Activated CD8-positive, alpha-beta memory T cell treated with anti-CD3 and anti-CD28 coated beads for 48 hours (primary cell): ENCODE measurements at places on chromosomes 2 and 18.

- DNase-seq = no peak
Observed at GRCh38 chr2:130987519-130988425, 105.5 kb downstream of the FAM168B start.

- DNase-seq = no peak
Observed at GRCh38 chr2:16625759-16626158, 39.9 kb downstream of the CYRIA start.

- DNase-seq = no peak
Observed at GRCh38 chr2:30185178-30185577, 38.4 kb downstream of the YPEL5 start.

GRCh38 chr18:56373601-56374000, 264.8 kb downstream of the TXNL1 start:
- no peak for DNase-seq

DNA sequence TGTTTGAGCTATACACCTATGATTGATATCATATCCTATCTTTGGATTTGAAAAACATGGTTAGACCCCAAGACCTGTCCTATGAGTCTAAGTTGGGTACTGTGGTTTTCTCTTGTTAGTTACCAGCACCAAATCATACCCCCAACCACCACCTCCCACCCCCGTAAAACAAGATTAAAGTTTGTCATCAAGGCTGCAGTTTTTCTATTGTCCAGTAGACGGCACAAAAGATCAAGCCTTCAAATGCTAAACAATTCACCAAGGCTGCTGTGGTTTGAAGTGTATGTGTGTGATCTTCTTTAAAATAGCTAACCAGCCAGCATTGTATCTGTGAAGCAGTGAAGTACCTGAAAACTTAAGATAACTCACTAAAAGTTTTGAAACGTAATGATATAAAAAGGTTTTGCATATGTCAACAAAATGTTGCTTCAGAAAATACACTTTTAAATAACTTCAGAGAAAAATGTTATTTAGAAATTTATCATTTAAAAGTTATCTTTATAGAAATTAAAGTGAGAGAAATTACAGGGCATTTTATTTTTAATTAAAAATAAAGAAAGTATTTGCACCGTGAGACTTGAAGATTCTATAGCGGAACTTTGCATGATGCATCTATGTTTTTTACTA, 5.8 kb upstream of the MEIS1 start:
- DNase-seq = no peak

DNA sequence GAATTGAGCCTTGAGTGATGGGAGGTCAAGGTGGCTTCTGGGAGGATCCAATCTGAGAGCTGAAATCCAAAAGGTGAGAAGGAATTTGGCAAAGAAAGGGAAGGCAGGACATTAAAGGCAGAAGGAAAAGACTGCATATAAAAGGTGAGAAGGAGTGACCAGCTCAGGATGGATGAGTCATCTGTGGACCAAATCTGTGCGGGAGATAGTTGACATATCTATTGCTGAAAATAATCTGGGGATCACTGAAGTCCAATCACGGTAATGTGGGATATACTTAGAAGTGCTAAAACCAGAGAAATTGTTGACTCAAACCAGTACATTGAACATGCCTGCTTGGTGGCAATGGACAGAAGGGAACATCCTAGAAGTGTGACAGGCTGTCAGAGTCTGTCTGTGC, 8.0 kb upstream of the PTPN4 start:
- no peak for DNase-seq

DNA sequence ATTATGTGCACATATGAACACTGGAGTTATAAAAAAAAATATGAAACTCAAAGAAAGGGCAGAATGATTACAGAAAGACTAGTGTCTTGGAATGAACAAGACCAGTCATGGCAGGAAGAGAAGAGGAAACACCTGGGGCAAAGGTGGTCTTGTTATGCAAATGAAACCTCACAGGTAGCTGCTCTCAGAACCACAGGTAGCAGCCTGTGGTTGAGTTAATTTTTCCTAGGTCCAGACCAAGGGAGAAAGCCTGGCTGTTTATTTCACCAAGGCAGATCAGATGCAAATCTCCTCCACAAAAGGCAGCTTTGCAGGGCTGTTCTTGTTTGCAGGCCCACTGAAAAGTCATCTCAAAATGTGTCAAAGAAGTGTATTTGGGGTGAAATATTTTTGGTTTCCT, 785.8 kb downstream of the RNF144A start:
- DNase-seq = no peak

DNA sequence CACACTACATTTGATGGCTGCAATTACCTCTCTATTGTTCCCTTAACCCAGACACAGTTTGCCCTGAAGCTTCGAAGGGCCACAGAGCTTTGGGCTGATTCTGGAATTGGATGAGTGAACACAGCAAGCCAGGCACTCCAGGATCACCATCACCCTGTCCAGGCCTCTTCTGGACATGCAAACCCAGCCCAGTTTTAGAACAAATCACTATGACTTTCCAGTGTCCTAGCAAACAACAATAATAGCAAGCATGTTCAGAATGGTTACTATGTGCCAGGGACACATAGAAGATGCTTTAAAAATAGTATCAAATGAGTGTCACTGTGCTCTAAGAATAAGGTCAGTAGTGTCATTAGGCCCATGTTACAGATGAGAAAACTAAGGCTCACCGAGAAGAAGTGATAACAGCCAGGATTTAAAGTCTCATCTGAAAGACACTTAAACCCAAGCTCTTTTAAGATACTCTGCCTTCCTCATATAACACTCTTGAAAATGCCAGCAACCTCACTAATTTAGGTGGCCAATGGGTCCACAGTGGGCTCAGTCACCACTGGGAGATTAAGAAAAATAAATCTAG, 191.7 kb upstream of the STK17B start:
- DNase-seq = no peak

- DNase-seq = no peak
Observed at GRCh38 chr18:62280058-62280457, 45.1 kb upstream of the TNFRSF11A start.

DNA sequence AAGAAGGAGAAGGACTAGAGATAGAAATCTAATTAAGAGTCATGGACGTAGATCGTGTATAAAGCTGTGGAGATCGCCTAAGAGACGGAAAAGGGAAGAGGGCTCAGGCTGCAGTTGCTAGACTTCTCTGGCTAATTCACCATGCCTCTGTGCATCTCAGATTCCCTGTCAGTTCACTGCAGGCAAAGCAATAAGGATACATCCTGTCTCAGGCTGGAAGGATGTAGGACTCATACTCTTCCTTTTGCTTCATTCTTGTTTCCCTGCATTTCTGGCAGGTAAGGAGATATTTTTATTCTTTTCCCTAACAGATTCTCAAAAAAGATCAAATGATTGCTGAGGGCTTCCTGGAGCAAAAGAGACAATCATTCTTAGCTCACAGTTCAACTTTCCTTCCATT, 112.5 kb downstream of the AP1S3 start:
- no peak for DNase-seq

DNA sequence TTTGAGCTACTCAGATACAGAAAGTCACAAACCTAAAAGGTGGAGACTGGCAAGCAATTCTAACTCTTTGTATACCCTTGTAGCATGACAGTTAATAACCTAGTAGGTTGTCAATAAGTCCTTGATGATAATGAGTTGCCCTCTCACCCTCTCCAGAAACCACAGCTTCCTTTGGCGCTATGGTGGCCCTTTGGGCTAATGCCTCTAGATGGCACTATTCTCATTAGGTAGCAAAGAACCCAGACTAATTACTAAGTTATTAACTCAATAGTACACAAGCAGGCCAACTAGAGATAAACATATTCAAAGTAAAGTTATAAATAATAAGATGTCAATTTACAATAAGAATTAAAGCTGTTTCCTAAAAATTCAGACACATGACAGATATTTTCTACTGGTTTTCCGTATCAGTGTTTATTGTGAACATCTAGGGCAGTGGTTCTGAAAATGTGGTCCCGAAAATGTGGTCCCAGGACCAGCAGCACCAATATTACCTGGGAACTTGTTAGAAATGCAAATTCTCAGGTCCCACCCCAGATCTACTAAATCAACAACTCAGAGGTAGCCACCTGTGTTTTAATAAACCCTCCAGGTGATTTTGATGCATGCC, 41.1 kb downstream of the LDAH start:
- no peak for DNase-seq

DNA sequence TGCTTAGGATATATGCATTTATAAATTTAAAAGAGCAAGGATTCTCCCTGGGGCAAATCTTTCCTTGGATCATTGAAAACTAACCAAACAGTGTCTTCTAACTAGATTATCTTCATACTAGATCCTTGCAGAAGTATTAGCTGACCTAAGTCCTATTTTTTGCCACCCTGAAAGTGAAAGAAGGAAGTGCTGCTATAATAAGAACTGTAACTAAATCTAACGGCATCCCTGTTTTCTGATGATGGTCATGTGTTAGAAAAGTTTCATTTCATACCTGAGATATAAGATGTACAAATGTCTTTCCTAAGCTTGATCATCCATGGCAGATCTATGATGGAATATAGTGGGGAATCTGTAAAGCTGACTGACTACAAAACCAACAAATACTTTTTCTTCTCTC, 102.7 kb downstream of the MAP2 start:
- no peak for DNase-seq

DNA sequence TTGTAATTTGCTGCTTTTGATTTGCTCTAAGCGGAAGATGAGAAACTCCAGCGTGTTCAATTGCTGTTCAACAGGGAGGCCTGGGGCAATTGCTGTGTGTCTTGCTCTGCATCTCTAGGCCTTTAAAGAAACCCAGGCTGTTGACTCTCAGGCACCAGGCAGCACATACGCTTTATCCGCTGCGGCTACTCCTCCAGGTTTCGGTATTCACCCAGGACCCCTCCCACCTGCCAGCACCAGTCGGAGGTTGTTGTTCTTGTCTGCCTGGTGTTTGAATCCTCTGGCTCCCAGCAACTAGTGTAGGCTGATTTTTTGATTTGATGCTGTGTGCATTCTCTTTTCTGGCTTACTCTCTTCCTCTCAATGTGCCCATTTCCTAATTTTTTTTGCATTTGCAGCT, 383.1 kb downstream of the TSN start:
- DNase-seq = no peak

DNA sequence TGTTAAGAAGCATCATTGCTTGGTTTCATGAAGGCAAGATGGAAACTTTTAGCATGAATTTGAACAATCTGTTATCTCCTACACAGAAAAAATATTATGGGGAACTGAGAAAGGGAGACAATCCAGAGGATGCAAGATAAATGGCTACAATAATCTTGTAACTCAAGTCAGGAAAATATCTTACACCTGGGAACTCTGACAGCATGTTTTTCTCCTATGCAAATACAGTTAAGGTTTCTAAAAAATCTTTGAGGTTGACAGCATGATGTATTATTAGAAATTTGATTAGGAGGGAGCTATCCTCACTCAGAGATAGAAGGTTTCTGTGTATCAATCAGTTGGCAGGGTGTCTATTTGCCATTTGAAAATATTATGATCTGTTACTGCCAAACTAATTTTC, 75.6 kb downstream of the GPD2 start:
- no peak for DNase-seq

GRCh38 chr2:96764253-96764637, 3.5 kb downstream of the CNNM4 start:
- DNase-seq = no peak

DNA sequence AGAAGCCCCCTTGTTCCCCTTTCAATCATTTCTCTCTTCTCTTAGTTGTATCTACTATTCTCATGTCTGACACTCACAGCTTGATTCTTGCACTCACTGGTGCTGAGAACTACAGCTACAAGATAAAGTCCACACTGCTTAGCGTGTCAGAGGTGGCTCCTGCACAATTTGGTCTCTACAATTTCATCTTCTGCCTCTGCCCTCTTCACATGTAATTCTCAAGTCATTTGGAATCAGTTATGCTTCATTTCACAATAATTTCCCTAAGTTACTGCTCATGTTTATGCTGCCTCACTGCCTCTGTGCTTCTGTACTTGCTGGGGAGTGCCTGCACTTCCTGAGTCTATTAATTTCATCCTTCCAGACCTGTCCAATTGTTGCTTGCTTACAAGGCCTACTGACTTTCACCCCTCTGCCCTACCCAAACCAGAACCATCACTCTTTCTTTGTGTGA, 11.6 kb upstream of the NAB1 start:
- DNase-seq = no peak

DNA sequence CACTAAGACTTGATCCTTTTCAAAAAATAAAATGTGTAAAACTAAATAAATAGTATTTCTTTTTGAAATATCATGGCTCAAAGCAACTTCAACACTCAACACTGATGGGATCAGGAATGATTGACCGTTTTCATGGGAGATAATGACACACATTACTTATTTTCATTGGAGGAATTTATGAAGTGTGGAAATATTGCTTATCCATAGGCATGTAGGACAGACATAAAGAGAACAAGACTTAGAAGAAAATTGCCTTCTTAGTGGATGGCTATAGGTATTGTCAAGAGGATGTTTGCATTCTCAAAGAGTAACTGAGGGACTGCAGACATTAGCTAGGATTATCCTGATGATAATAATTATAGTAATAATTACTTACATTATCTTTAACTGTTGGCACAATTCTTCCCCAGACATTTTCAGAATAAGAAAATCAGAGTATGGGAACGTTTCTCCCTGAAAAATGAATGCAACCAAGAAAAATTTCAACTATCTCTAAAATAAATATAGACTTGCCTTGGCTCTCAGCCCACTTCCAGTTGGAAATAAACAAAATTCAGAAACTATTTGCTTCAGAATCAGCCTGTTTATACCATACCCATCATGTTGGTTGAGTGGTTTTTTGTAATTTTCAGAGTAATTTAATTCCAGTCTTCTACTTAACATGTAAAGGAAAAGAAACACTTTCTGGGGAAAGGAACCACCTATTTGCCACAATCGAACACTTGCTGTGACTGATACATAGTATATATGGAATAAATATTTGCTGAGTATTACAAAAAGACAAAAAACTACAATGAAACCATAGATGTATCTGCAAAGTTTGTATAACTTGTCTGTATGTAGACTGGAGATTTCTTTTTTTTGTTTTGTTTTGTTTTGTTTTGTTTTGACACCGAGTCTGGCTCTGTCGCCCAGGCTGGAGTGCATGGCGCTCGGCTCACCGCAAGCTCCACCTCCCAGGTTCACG, 165.7 kb downstream of the TMX3 start:
- no peak for DNase-seq

DNA sequence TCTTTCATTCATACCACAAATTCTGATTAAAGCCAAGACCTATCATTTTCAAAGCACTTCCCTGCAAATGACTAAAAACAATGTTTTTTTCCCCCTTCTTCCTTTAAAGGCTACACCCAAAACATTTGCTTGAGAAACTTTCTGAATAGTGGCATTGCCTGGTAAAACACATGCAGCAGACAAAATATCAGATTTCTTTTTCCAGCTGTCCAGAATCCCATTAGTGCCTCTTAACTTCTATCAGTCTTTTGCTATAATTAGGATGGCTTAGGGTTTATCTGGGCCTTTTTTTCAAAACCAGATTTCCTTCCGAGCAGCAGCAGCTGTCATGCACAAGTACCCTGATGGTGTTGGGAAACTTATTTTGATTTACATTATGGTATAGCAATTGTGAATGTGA, 50.6 kb downstream of the ALPK2 start:
- DNase-seq = no peak

GRCh38 chr2:167287212-167287611, 398.9 kb downstream of the XIRP2 start:
- no peak for DNase-seq

- no peak for DNase-seq
Observed at GRCh38 chr2:55712477-55713060, 18.9 kb upstream of the PNPT1 start.
